Pulmonary artery endothelial cell (primary cell): ENCODE measurements at places on chromosomes 3 and 15. TPM values are rescaled to one million over a fixed set of nuclear protein-coding genes. Genes with fewer than 3 reads are reported as not detected.

Gene DZIP3
- 4.6 and 4.7 TPM in 2 replicates for total RNA-seq

Gene ATP13A5
- total RNA-seq = not detected in 2 replicates

Gene FAN1
- 11.7 and 16.8 TPM in 2 replicates for total RNA-seq

Gene BLOC1S6
- 58.0 and 62.2 TPM in 2 replicates for total RNA-seq

GRCh38 chr3:134348524-134348923 lies 25.7 kb downstream of the AMOTL2 start:
- DNase-seq = no peak

Gene C3orf80
- 0.04 and 0.07 TPM in 2 replicates for total RNA-seq

DNA sequence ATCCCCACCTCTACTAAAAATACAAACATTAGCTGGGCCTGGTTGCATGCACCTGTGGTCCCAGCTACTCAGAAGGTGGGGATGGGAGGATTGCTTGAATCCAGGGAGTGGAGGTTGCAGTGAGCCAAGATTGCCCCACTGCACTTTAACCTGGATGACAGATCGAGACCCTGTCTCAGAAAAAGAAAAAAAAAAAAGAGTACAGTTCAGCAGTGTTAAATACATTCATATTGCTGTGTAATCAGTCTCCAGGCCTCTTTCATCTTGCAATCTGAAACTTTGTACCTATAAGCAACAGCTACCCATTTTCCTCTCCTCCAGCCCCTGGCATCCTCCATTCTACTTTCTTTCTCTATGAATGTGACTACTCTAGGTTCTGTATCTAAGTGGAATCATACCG lies 61.2 kb downstream of the LPP start:
- DNase-seq = no peak

DNA sequence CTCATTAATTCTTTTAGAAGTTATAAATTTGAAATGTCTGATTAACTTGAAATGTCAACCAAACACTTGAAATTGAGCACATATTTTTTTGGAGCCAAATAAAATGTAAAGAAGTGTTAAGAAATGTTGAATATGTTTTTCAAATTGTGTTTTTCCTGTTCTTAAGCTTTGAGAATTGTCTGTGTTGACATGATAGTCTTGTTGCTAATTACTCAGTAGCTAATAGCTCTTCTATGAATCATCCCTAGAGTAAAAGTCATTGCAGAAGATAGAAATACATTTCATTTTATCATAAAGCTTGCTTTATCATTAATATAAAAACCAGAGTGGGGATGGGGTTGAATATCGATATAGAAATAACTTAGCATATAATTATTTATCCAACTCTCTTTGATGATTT lies 41.9 kb upstream of the ABHD10 start:
- DNase-seq = no peak

GRCh38 chr3:38370149-38370548 lies 23.6 kb downstream of the XYLB start:
- DNase-seq = no peak

GRCh38 chr15:68767833-68768232 lies 52.9 kb downstream of the ANP32A start:
- DNase-seq = no peak

DNA sequence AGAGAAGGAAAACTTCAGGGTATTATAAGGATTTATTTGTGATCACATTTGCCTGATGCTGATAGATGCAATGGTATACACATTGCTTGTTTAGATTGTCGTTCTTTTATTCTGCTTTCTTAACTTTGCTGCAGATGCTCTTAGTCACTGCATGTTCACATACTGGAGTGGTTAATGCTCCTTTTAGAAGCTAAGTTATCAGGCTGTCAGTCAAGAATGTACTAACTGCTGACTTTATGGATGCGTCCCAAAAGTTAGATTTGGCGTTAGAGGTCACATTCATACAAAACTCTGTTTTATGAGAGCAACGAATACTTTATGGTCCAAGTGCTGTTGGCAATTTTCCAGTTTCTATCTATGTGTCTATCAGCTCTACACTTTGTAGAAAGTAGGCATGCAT lies 160.7 kb downstream of the BBX start:
- no peak for DNase-seq

GRCh38 chr15:80780416-80781221 lies 1.4 kb downstream of the CEMIP start:
- DNase-seq = no peak

- DNase-seq = no peak
These were observed 384 bp downstream of the KNL1 start for GRCh38 chr15:40594429-40594836.

GRCh38 chr3:157786211-157786610 lies 283.0 kb upstream of the VEPH1 start:
- no peak for DNase-seq

- DNase-seq = no peak
These were observed 9.7 kb upstream of the SLC28A2 start for GRCh38 chr15:45242289-45242688.

- DNase-seq = no peak
These were observed 21.8 kb upstream of the ATP1B3 start for GRCh38 chr3:141854599-141854998.

Gene KBTBD13
- total RNA-seq = not detected in 2 replicates

Gene EXD1
- total RNA-seq = not detected in 2 replicates

DNA sequence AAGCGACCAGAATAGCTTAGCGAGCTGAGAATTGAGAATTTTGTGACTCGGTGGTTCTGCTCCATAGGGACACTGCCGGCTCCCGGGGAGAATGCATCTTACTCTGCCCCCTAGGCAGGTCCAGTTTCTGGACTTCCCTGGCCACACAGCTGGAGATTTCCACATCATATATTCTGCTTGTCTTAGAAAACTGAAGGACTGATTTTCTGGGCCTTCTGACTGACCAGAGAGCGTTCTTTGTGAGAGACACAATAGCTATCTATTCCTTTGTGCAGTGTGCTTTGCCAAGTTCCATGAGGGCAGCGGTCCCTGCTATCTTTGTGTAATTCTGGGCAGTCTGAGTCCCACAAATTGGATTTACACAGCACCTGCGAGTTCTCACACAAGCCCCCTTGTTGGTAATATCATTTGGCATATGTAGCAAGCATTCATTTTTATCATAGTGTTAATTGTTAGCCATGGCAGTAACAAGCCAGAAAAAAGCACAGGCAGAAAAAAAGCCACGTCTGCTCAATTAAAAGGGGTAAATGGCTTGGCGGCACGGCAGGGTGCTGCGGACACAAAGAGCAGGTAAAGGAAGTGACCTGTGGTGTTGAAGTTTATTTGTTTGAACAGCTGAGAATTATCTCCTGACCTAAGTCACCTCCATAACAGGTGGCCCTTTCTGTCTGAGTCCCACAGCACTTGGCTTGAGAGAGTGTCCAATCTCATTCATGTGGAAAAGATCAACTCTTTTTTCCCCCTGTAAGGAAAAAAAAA lies 688.7 kb downstream of the TUSC7 start:
- DNase-seq = no peak

GRCh38 chr15:62083194-62084154 lies 16.7 kb downstream of the C2CD4A start:
- no peak for DNase-seq

DNA sequence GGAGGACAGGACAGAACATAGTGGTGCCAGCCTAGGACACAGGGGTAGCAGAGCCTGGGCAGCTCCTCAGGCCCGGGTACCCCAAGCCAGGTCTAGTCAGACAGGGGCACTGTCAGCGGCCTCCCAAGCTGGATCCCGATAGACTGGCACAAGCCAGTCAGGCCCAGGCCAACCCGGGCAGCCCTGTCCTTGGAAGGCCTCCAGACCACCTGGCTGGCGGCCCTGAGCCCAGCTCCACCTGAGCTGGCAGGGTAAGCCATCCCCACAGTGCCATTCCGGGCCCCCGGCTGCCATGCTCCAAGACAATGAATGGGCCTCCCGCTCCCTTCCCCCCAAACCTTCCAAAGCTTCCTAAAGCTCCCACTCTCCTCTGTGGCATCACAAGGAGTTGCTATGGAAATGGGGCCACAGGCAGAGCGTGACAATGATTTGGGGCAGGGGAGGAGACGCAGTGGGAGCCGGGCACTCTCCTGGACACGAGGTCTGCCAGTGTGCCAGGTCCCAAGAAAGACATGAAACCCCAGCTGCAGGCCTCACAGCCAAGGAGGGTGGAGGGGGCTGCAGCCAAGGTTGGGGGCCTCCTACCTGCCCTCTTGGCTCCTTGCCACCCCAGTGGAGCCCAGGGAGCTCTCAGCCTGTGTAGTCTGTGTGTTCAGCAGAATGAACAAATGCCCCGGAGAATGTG lies 165.6 kb upstream of the LINGO1 start:
- no peak for DNase-seq

GRCh38 chr3:135927155-135927554 lies 38.4 kb upstream of the PPP2R3A start:
- no peak for DNase-seq

DNA sequence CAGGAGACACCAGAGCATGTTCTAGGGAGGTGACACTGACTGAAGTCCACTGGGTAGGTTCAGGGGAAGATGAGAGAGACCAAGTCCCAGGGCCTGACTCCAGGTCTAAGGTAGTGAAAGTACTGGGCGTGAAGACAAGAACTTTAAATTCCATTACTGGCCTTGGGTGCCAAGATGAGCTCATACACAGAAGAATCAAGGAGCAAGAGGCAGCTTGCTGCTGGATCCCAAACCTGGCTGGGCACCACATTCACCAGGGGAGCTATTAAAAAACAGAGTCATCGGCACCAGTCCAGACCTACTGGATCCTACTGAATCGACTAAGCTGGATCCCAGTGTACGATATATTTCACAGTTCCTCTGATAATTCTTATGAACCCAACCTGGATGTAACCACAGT lies 42.1 kb upstream of the ATG7 start:
- no peak for DNase-seq

DNA sequence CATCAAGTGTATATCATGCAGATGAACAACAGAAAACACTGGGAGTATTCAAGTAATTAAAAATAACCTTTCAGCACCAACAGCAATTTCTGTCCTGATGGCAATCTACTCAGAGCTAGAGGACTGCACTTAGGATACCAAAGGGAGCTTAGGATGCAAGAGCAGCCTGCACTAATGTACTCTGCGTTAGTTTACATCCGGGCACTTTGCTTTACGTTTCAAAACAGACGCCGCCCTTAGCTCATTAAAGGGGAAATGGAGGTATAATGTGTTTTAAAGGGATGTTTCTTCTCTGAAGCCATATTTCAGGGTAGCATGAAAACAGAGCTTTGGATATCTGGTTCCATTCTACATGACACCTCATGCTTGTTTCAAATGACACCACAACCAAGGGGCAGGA lies 14.0 kb upstream of the B3GNT5 start:
- DNase-seq = no peak
